ENCODE measurements at places on chromosomes 16 and 17.

DNA sequence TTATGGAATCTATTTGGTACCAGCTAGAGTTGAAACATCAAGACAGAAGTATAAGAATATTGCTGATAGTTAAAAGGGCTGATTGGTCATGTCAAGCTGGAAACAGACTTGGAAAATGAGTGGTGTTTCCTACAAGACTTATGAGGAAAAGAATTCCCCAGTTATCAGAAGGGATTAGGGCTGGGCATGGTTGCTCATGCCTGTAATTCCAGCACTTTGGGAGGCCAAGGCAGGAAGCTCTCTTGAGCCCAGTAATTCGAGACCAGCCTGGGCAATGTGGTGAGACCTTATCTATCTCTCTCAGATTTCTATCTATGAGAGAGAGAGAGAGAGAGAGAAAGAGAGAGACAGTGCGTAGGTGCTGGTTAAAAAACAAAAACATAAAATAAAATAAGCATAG lies 139.5 kb upstream of the PMFBP1 start:
- no peak for DNase-seq

GRCh38 chr16:84843149-84844048 lies 23.6 kb downstream of the CRISPLD2 start:
- no peak for DNase-seq

- no peak for DNase-seq
Measured at GRCh38 chr16:71626858-71627213, 852 bp downstream of the MARVELD3 start.

- no peak for DNase-seq
Measured at GRCh38 chr16:53064081-53064578, 9.3 kb downstream of the CHD9 start.

GRCh38 chr16:77169650-77170236 lies 21.2 kb upstream of the MON1B start:
- no peak for DNase-seq

DNA sequence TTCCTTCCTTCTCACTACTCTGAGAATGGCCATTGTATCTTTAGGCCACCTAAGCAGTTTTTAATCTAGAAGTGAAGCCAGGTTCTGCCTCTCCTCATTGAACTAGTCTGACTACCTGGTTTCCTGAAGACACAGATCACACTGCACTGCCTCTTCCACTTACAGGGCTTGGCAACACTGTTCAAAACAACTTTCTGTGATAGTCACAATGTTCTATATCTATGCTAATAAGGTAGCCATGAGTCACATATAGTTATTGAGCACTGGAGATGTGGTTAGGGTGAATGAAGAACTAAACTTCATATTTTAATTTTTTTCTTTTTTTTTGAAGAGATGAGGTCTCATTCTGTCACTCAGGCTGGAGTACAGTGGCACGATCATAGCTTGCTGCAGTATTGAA lies 26.9 kb downstream of the RND2 start:
- DNase-seq, result no peak

DNA sequence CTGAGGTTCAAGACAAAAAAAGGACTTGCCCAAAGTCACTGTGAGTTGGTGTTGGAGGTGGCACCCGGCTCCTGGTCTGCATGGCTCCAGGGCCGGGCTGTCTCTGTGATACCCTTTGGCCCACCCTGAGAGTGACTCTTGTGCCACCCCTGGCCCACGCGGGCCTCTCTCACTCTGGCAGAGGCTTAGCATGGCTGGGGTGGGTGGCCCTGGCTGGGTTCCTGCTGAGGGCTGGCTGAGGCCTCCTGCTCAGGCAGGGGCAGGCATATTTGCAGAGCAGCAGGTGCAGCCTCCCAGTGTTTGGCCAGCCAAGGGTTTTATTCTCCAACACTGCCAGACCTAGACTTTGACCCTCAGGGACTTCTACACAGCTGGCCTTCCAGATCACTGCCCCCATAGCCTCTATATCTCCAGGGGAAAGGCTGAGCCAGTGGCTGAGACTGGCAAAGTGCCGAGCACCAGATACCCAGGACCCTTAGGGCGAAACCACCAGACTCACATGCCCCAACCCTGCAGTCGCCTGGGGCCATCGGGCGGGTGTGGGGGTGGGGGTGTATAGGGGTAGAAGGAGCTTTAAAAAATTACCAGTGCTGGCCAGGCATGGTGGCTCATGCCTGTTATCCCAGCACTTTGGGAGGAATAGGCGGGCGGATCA lies 21.5 kb upstream of the ADGRG1 start:
- no peak for DNase-seq

DNA sequence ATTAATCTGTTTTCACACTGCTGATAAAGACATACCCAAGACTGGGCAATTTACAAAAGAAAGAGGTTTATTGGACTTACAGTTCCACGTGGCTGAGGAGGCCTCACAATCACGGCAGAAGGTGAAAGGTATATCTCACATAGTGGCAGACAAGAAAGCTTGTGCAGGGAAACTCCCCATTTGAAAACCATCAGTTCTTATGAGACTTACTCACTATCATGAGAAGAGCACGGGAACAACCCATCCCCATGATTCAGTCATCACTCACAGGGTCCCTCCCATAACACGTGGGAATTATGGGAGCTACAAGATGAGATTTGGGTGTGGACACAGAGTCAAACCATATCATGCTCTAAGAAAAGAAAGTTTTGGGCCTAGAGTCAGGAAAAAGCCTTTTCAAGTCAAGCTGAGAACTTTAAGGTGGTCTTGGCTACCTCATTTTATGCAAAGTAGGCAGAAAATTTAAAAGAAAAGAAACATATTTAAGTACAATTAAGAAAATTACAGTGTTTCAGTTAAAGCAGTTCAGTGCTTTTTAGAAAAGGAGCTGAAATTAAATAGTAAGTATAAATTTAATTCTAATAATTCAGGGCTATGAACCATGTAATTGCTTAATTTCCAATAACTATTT lies 24.9 kb upstream of the CRYM start:
- no peak for DNase-seq

DNA sequence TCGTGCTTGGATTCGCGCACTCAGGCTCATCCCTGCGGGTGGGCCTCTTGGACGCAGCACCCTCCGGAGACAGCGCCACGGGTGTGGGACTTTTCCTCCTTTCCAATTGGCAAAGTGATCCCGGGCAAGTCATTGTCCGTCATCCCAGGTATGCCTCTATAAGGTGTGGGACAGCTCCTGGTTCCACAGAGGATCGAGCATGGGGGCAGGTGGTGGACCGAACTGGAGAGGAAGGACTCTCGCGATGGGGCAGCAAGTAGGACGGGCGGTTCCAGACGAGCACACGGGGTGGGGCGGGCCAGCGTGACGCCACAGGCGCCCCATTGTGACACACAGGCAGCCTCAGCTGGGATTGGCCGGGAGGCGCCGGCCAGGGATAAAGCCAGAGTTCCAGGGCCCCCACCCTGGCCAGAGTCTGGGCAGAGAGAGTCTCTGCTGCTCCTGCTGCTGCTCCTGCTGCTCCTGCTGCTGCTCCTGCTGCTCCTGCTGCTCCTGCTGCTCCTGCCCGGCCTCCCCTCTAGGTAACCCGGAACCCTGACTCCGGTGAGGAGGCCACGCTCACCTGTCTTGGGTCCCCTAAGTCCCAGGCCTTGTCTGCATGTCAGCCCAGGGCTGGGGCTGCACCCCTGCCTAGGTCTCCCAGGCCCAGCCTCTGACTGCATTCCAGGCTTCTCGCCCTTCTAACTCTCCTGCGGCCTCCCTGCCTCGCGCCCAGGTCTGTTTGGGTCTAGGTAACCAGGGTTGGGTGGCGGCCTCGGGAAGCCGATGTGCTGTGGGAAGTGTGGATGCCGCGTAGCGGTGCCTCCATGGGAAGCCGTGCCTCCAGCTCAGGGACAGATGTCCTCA lies 38.5 kb upstream of the SLC47A1 start:
- no peak for DNase-seq

DNA sequence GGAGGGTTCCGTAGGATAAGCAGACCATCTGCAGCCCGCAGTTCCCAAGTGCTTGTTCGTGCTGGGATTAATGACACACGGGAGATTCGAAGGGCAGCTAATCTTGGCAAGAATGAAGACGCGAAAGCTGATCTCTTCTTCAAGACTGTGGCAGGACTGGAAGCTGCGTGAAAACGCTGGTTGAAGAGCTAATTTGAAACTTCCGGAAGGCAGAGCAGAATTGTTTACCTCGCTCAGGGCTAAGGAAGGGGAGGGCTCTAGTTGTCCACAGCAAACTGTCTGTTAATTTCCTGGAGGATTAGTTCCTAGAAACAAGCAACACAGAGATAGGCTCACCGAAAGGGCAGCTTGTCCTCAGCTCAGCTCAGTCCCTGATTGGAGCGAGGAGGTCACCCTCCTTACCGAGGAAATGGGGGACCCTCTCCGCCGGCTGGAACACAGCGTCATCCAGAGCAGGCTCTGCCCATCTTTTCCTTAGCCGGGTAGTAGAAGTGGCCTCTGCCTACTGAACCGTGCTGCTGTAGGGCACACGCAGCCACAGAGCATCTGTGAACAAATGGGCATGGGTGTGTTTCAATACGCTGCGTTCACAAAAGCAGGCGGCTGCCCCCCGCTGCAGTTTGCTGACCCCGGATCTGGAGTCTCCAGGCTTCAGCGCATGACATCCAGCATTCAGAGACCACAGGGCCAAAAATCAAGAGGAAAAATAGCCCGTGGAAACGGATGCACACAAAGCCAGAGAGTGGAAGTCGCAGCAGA lies 16.7 kb upstream of the BAIAP2 start:
- no peak for DNase-seq

DNA sequence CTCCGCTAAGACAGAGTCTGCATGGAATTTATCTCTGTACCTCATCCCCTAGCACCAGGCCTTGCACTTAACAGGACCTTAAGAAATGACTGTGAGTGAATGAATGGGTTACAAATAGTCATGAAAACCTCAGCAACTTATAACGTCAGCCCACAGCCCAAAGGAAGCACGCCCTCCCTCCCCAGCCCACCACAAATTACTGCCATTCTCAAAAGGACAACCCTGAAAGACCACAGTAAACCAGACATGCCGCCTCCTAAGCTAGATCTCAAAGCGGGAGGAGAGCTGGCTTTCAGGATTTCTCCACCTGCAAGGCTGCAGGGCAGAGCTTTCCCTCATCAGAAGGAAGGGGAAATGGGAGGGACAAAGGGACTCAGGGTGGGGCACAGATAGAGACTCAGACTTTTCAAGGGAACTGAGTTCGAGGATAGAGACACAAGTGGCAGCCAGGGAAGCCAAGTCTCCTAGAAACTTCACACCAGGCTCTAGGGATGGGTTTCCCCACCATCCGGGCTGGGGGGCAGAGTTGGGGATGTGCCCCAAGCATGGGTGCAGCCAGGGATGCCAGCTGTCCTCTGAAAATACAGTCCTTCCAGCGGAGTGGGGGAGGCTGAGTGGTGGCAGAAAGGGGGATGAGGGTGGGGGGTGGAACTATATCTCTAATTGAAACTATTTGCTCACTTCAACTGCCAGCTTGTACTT lies 56.7 kb downstream of the PLXDC1 start:
- no peak for DNase-seq

Data from stimulated activated CD4-positive, alpha-beta T cell treated with anti-CD3 and anti-CD28 coated beads, Interleukin-1b, Interleukin-23, amount 100 ng/mL, for 1 hour (primary cell).